ENCODE measurements at places on chromosomes 12 and 14.

GRCh38 chr12:53399896-53400295 lies 19.9 kb downstream of the SP1 start:
- no peak for DNase-seq

DNA sequence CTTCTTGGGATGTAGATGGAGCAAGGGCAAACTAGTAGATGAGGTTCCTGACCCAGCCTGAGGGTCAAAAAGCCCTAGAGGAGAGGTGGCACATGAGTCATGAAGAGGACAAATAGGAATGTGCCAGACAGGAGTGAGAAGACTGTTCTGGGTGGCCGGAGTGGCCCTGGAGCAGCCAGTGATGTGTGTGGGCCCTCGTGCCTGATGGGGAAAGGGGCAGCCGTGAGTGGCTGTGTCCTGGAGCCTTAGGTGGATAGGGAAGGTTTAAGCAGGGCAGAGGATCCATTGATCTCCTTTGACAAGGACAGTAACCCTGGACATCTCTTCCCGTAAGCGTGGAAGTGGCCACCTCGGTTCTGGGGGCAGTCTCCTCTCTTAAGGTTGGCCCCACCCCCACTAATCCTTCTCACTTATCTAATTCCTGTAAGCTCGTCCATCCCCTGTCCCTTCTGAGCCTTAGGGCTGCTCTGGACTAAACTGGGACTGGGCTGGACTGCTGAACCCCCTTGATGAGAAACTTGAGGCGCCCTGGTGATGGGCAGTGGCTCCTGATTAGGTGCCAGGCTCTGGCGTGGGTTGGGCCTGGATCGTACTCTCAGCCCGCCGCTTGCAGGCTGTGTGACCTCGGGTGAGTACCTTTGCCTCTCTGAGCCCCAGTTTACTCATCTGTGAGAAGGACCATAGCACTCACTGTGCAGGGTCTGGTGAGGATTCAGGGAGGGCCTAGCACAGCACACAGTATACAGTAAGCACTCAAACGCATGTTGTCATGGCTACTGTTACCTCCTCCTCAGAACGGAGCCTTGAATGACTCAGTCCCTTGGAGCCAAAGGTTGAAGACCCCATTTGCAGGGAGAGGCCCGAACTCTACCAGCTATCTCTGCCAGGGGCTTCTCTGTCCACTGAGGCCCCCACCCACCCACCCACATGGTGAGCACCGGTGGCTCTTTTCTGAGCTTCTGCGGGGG lies 4.0 kb downstream of the FAM222A start:
- DNase-seq: no peak

DNA sequence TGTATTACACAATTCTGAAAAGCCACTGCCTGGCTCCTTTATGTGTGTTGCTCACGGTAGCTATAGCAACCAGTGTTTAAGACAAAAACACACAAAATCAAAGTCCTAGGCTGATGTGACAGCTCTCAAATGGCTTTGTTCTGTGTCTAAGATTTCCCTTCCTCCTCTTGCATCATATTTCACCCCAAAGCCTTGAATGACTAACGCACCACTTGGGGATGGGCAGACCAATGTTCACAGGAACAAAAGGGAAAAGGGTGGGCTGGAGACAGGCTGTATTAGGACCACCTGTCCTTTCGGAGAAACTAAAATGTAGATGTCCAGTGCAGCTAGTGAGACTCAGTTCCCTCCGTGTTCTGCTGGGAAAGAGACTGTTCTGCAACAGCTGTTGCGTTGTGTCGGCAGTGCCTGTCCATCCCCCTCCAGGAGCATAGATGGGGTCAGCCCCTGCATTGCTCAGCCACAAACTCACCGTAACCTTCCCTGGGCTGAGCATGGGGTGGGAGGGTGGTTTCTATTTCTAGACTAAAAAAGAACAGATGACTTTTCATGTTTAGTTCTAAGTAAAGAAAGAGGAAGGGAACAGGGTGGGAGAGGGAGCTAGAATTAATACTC lies 26.8 kb upstream of the DAAM1 start:
- no peak for DNase-seq

DNA sequence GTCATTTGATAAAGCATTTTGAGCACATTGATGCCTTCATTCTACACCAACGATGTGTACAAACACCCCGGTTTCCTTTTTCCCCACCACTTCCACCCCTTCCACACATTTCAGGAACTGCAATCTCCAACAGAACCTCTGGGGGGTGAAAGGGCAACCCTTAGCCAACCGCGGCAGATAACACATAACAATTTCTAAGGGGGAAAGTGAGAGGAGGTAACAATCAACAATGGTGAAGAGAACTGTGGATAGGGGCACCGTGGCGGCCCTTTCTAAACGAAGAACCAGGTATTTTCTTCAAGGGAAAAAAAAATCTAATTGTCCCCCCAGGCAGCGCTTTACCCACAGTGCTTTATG lies 1.1 kb downstream of the KITLG start:
- DNase-seq: peak; percentile 41

DNA sequence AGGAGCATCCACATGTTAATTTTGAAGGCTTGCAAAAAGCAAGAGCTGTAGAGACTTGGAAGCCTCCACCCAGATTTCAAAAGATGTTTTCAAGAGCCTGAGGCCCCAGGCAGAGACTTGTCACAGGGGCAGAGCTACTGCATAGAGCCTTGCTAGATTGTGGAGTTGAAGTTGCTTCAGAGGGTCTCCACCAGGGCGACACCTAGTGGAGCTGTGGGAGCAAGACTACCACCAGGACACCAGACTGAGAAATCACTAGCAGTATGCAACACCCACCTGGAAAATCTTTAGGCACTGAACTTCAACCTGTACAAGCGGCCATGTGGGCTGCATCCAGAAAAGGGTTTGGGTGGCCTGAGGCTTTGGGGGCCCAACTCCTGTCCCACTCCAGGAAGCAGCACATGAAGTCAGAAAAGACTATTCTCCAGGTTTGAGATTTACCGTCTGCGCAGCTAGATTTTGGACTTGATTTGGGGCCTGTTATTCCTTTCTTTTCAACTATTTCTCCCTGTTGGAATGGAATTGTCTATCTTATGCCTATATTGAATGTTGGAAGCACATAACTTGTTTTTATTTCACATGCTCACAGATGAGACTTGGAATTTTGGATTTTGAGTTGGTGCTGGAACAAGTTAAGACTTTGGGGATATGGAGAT lies 508.6 kb downstream of the FLRT2 start:
- no peak for DNase-seq

DNA sequence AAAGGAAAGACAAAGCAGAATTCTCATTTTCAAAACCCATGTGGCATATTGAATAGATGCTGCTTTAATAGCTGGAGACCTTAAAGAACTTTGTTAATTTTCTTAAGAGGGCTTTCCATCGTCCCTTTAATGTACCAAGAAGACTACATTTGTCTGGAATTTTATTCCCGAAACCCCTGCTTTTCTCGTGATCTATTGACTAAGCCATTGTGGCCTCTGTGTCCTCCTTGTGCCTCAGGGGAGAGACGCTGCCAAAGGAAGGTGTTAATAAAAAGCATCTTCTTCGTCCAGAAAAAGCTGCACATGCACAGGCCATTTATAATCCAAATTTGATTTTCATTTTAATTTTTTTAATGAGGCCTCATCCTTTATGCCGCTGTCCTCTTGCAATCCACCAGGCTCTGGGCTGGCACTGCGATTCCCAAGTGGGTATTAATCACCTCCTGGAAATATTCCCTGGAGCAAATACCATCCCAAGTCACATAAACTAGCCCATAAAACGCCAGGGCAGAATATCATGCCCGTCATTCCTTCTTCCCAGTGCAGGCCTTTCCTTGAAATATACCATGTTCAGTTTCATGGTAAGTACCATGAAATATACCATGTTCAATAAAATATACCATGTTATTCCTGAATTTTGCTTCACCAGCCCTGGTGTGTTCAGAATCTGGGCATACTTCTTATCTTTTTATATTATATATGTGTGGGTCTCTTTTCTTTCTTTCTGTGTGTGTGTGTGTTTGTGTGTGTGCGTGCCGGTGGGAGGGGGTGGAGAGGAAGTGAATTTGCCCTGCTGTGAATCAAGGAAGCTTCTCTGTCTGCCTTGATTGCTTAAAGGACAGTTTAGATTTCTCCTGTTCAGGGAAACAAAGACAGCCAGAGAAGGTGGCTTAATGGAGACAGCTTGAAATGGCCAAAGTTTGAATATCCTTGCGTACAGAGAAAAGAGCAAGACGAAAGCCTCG lies 147.6 kb downstream of the PHETA1 start:
- no peak for DNase-seq

GRCh38 chr12:68305278-68305677 lies 26.9 kb downstream of the MDM1 start:
- DNase-seq: no peak

DNA sequence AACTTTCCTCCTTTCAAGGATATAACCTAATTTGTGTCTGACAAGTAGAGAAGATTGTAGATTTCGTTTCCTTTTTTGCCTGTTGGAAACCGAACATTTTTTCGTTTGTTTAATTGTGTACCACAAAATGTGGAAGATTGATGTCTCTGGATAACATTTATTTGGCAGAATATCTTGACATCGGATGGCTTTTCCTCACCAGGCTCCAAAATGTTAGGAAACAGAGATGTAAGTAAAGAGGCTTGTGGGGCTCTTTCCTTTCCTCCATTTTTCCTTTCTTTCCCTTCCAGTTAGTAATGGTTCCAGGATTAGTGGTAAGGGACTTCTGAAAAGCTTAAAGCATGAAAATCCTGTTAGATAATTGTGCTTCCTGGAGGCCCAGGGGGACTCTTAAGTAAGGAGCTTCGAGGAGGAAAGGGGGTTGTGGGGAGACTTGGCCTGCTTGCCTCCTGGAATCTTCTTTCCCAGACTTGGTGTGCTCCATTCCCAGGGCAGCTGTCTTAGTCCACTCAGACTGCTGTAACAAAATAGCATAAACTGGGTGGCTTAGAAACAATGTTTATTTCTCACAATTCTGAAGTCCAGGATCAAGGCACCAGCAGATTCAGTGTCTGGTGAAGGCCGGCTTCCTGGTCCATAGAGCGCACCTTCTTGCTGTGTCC lies 243.1 kb upstream of the PWP1 start:
- DNase-seq: no peak

- DNase-seq: no peak
These were observed 1.9 kb downstream of the COX16 start for GRCh38 chr14:70357557-70357956.

GRCh38 chr14:21880918-21881317 lies 207.3 kb upstream of the OR4E1 start:
- DNase-seq: no peak

- no peak for DNase-seq
These were observed 3.3 kb upstream of the KRT79 start for GRCh38 chr12:52837413-52837741.

DNA sequence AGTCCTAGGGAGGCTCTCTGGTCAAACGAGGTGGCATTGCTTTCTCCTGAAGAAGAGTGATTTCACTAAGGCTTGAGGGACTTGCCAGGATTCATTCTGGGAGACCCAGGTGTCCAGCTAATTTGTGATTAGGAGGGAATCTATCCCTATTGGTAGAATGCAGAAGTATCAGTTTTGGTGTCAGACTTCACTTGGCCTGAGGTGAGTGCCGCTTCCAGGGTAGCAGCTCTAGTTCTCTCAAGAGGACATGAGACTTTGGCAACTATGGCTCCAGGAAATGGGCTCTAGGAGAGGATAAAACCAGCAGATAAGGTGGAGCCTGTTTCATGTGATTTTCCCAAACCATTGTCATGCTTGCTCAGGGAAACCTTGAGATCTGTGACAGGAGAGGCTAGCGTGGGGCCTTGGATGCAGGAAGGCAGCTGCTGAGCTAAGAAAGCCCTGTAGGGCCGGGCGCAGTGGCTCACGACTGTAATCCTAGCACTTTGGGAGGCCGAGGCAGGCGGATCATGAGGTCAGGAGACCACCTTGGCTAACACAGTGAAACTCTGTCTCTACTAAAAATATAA lies 11.6 kb upstream of the TMEM117 start:
- no peak for DNase-seq

- DNase-seq: no peak
These were observed 52.5 kb downstream of the RNF34 start for GRCh38 chr12:121452340-121452984.

DNA sequence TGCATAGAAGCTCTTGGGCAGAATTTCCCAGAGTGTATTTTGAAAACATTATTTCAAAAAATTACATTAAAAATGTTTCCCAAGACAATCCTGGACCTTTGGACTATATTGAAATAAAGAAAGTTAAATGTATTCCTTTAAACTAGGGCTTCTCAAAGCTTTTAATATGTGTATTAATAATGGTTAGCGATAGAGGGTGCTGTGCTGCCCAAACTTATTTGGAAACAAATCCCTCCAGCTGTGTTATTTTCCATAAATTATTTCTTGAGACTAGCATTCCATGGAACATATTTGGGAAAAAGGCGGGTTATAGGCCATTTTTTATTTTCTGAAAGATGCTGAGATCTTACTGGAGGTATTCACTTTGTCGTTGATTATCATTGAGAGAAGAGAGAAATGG lies 397.8 kb upstream of the MIS18BP1 start:
- DNase-seq: no peak

DNA sequence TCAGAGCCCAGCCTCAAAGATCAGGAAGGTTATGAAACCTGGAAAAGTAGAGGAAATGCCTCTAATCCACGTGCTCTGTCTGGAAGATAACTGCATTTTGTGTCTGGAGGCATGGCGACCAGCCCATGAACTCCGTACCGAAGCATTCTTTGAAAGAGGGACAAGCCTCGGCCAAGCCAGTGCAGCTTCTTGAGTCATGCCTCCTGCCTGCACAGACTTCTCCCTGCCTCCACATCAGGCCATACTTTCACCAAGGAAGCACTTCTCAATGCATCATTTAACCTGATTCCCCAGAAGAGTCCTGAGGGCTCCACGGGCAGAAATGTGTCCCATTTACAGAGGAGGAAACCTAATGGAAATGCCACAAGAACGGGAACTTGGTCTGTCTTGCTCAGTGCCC lies 3.4 kb downstream of the ACTN1 start:
- DNase-seq: no peak

GRCh38 chr12:6407236-6407954 lies 23.4 kb downstream of the LTBR start:
- peak; percentile 23 for DNase-seq

DNA sequence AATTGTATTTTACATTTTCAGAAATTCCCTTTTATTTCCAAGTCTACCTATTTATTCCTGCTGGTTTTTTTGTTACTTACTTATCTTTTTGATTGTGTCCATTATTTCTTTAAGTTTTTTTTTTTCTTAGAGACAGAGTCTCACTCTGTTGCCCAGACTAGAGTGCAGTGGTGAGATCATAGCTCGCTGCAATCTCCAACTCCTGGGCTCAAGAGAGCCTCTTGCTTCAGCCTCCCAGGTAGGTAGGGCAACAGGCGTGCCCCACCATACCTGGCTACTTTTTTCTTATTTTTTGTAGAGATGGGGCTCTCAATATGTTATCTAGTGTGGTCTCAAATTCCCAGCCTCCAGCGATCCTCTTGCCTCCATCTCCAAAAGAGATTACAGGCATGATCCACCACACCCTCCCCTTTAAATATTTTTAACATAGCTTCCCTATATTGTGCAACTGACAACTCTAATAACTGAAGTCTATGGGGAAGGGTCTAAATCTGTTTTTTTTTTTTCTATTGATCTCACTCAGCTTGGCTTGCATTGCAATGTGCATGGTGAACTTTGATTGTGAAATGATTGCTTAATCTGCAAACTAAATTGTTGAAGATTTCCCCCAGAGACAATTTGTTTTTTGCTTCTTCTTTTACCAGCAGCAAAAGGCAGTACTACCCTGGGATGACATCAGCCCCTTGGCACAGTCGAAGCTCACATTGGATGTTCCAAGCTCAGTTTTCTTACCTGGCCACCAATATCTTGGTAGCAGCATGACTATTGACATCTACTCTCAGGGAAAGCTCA lies 25.7 kb upstream of the COCH start:
- DNase-seq: no peak
